Pancreas (tissue), 10 donors: ENCODE measurements at places on chromosomes 2 and 18. TPM values are rescaled to one million over a fixed set of nuclear protein-coding genes. Genes with fewer than 3 reads are reported as not detected.

Gene SCN1A
- total RNA-seq: 0.06 TPM

DNA sequence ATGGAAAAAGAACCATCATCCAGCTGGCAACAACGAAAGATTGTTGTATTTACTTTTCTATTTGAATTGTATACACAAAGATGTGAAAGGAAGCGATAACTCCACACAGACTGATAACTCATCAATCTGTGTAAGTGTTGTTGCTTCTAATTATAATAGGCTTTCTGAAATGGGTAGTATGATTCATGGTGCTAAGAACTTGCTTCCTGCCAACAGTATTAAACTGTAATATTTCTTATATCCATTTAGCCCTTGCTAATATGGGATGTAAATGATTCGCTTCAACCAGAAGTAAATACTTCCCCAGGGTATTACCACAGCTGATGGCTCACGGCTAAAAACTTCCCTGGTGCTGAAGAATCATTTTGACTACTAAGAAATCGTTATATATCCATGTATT is 70.2 kb downstream of the TMEM163 start:
- DNase-seq: no peak

DNA sequence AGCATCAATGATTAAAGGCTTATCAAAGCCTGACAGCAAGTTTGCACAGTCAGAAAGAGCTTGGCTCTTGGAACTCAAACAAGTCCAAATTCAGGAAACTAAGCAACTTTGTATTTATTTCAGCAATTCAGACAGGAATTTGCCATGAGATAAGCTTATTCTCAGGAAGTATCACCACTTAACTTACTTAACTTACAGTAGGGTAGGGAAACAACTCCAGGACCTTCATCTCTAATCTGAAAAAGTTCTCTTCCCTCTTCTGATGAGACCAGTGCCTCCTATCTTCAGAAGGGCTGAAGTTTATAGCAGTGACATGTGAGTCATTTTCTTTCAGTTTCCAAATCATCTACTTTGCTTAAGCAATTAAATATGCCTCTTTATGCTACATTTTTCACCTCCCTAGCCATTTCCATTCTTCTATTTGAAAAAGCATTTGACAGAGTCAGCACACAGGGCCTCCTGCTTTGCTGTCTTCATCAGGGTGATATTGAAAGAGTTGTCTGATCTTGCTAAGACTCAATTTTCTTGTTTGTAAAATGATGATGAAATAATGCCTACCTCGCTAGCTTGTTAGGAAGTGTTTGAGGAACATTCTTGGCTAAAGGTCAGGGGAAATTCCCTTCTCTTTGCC is 389.5 kb downstream of the RND3 start:
- no peak for DNase-seq

DNA sequence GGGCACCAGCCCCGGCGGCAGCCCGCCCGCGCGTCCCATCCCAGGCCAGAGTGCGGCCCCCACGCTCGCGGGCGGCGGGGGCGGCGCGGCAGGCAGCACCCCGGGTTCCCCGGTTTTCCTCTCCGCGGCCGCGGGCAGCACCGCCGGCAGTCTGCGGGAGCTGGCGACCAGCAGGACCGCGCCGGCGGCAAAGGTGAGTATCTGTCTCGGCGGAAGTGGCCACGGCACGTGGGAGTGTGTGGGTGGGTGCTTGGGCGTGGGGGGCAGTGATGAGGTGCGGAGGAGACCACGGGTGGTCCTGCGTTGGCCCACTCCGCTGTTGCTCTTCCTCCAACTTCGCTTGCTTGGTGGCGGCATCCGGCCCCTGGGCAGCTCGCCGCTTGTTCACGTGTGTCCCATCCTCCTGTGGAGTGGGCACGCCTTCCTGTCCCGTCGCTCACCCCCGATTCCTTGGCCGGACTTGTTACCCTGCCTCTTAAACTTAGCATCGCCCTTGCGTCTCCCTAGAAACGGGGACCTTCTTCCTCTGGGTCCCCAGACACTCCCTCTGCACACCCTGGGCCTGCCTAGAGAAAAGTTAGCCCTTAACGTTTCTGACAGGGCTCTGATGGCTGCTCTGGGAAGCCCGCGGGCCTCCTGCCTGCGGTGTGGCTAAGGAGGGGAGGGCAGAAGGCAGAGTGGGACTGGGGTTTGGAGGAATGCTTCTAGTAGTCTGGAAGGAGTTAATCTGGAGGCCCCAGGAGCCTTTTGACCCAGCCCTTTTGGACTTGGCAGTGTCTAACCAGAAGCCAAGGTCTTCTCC is 1.1 kb downstream of the SH3RF3 start:
- DNase-seq: no peak

GRCh38 chr2:69694894-69695849 is 46.8 kb upstream of the ANXA4 start:
- no peak for DNase-seq

DNA sequence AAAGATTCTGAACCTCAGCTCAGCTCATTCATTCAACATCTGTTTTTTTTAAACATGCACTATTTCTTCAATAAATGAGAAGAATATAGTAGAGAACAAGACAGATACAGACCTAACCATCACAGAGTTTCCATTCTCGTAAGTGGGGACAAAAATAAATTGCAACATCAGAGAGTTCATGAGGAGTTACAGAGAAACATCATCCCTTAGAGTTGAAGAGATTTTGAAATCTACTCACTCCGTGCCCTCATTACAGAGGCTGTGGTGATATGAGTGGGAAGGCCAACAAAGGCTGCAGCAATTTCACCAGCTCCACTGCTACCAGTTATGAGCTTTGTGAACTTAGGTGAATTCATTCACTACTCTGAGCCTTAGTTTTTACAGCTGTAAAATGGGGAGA is 399.3 kb downstream of the BCL11A start:
- no peak for DNase-seq

DNA sequence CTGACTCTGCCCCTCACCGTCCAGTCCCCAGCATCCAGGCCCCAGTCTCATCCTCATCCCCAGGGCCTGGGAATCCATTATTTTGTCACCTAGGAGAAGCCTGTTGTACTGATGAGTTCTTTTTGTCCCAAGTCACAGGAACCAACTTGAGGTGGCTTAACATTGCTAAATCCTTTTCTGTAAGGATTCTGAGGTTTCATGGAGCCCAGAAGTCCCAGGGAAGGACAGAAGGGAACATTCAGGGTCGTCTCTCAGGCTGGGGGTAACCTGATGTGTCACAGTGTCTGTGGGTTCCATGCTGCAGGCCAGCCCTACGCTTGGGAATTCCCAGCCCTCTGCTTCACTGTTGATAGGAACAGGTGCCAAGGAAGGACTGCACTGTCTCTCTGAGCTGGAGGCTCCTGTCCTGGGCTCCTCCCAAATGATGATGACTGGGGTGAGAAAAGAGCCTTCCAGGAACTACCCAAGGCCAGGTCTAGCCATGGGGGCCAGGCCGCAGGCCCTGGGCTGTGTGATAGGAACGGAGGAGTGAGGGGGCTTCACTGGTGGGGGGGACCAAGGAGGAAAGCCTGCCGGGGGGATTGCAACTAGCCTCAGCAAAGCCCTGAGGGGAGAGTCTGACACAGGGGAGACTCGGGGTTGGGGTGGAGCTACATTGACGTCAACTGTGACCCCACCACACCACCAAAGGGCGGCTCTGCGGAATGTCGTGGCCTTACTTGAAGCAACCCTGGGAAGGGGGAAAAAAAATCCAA is 145.7 kb downstream of the SMAD7 start:
- no peak for DNase-seq

DNA sequence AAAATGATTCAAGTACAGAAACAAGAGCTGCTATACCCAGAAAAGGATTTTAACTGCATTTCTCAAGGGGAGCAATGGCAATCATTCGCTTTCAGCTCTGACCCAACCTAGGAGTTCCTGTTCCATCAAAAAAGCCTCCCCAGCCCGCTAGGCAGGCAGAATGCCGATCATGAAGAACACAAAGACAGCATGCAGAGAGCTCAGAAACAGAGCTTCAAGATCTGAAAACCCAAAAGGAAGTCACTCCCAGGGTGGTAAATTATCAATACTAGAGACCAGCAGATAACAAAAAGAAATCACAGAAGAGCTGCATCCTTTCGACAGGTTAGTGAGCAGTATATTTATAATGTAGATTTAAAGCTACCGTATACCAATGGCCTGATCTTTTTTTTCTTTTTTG is 84.8 kb upstream of the CRIM1 start:
- no peak for DNase-seq

Gene GPR75
- 1.4 TPM for total RNA-seq

DNA sequence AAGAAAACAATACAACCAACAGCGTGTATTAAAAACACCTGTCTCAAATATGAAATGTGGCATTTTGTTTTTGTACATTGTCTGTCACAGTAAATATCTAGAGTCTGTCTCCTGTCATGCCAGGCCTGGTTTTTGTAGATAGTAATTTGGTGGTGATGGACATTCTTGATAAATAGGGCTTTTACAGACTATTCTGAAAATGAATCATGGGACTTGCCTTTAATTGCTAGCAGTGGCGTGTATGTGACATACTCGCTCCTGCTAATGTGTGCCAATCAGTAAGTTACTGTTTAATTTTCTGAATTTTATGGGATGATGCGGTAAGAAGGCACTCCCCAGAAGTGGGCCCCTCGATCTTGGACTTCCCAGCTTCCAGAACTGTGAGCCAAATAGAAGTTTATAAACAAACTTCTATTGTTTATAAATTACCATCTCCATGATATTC is 83.7 kb downstream of the TANC1 start:
- DNase-seq: no peak

- DNase-seq: no peak
These were observed 184.1 kb downstream of the HDAC4 start for GRCh38 chr2:239216614-239217273.

- no peak for DNase-seq
These were observed 505.1 kb downstream of the CNTNAP5 start for GRCh38 chr2:124530203-124530602.

Gene TXNDC2
- not detected for total RNA-seq

Gene MYOM1
- 15.7 TPM for total RNA-seq

DNA sequence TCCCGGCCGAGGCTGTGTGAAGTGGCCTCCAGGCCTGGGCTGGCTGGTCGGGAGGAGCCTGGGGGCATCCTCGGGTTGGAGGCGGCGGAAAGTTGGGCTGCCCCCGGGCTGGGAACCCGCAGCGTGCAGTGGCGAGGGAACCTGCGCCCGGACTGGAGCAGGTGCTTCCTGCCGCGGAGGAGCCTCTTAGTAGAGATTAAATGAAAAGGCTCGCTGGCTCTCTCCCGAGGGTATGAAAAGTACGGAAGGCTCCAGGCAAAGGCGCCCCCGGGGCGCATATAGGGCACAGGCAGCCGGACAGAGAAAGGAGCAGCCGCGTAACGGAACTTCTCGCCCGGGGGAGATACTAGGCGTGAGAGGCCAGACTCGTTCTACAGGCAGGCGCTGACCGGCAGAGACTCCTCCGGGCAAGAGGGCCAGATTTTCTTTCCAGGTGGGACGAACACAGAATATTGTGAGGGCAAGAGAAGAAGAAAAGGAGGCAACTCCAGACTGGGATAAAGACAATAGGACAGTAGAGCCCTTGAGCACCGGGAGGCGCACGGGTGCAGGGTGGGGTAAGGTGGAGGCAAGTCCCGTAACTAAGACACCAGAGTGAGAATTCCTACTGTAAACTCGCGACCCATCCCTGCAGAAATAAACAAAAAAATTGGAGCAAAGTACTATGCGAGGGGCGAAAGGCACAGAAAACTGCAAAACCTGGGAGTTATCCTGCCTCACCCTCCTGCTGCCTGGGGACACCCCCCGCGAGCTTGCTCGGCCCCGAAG is 816 bp downstream of the CDH2 start:
- DNase-seq: no peak

DNA sequence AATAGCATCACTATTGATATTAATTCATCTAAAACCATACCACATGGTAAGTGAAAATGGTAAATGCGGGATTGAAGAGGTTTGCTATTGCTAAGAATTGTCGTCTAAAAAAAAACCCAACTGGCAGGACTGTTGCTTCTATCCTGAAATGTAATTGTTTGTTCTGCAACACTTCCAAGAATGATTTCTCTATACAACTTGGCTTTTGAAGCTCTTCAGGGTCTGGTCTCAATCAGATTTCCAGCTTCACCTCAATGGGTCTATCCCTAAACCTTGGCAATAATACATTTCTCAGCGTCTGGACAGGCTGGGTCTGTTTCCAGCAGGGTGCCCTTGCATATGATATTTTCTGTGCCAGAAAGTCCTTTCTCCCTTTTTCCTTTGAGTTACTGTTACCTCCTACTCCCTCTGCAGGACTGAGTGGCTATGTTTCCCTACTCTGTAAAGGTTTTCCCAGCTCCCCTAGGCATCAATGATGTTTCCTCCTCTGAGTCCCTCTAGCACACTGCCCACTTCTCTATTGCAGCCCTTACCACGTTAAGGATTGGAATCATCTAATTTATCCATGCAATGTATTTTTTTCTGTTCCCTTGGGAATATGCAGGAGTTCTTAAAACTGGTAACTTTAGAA is 118.2 kb upstream of the REV1 start:
- DNase-seq: no peak

- DNase-seq: no peak
These were observed 314.9 kb upstream of the NRP2 start for GRCh38 chr2:205367331-205367935.

Gene TUBB8B
- not detected for total RNA-seq

Gene GMPPA
- total RNA-seq: 35.3 TPM

Gene ANKRD29
- total RNA-seq: 0.76 TPM

DNA sequence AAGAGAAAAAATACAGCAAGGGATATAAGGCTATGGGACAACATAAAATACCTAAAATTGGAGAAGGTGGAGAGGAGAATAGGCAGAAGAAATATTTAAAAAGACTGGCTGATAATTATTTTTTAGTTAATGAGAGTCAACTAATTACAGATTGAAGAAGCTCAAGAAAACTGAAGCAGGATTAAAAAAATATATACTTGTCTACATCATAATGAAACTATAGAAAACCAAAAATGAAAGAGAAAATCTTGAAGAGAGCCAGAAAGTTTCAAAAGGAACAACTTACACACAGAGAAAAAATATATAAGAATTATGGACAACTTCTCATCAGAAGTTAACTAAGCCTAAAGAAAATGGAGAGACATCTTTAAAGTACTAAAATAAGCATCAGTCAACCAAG is 62.9 kb upstream of the APCDD1 start:
- no peak for DNase-seq

GRCh38 chr18:64718808-64719207 is 569.9 kb upstream of the LINC00305 start:
- no peak for DNase-seq

Gene GKN2
- total RNA-seq: not detected

DNA sequence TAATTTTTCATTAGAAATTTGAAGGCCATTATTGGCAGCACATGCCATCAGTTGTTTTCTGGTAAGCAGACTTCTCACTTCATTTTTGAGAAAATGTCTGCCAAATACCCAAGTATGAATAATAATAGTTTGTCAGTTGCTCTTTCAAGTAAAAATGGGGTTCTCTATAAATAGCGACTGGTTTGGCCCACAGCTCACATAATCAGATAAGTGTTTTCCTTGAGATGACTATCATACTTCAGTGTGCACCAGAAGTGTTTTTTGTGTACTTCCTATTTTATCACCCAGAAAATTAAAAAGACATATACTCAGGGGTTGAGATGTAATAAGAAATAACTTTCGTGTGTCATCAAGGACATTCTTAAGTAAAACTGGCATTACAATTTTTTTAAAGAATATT is 147.1 kb downstream of the PHLPP1 start:
- no peak for DNase-seq

Gene SCN9A
- total RNA-seq: 9.1 TPM

Gene FBLN7
- 1.8 TPM for total RNA-seq
